ENCODE measurements at places on chromosomes 2 and 18.

DNA sequence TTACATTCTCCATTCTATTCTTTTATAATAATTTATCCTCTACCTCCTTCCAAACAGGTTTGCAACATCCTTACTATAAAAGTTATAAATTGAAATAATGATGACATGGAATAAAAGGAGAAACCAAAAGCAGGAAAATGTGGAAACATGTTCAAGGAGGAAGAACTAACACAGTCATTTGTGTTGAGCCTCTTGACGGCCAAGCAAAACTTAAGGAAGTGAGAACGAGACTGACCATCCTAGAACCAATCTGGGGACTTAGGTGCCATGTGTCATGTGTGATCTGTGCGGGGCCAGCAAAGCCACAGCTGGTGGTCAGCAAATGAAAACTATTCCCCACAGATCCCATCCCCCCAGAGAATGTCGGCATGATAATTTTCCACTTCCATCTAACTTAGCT lies 25.6 kb upstream of the FAM124B start:
- DNase-seq = no peak

GRCh38 chr2:203097735-203098134 lies 83.1 kb downstream of the NBEAL1 start:
- DNase-seq = no peak

- no peak for DNase-seq
Observed at GRCh38 chr2:214995926-214996670, 142.3 kb downstream of the ABCA12 start.

GRCh38 chr18:73124175-73124574 lies 256.4 kb upstream of the NETO1 start:
- no peak for DNase-seq

GRCh38 chr18:48609820-48610815 lies 71.3 kb downstream of the CTIF start:
- no peak for DNase-seq

GRCh38 chr18:67411116-67411515 lies 105.4 kb downstream of the DSEL start:
- no peak for DNase-seq
